ENCODE measurements at places on chromosomes 4 and X.

DNA sequence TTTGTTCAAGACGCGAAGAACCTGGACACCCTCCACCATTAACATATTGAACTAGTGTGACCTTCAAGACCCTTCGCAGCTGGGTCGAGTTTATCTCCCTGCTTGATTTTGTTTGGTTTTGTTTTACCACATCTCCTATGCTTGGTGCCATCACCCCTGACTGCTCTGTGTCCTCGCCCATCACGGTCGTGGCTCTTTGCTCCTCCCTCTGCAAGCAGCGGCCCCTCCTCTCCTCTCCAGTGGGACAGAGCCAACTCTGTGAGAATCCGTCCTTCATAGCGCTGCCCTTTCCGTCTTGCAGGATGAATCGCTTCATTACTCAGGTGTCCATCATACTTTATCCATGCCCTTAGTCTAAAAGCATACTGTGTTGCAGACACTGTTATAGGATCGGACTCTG is 9.1 kb upstream of the FAM149A start:
- DNase-seq: no peak

DNA sequence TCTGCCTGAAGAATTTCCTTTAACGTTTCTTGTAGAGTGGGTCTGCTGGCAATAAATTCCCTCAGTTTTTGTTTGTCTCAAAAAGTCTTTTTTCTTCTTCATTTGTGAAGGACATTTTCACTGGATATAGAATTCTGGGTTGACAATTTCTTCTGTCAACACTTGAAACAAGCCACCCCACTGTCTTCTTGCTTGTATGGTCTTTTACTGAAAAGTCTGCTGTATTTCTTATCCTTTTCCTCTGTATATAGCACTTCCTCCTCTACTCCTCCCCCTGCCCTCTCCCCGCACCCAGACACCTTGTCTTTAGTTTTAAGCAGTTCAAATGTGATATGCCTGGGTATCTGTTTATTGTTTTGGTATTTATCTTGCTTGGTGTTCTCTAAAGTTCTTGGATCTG is 23.3 kb downstream of the SLC9A7 start:
- no peak for DNase-seq

DNA sequence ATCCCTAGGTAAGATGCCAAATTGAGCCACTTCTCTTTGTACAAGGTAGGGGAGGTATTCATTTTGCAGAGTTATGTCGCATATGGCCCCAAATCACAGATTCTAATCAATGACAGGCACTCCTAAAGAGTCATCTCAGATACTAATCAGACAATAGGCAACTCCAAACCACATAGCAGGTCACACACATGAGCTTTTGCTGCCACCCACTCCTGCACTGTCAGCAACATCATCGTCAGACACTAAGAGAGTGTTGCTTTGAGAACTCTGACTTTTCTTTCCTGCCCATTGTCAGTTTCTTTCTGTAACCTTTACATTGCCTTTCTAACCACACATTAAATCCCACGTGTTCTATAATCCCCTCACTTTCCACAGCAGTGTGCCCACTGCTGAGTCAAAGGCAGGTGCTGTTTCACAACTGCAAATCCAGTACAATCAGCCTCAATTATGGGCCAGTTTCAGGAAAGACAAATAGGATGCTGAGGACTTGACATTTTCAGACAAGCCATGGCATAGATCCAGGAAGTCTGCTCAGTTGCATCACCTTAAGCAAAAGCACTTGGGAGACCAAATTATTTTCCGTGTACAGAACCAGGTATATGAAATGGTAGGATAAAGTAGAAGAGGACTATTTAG is 23.5 kb downstream of the TMEM31 start:
- no peak for DNase-seq

DNA sequence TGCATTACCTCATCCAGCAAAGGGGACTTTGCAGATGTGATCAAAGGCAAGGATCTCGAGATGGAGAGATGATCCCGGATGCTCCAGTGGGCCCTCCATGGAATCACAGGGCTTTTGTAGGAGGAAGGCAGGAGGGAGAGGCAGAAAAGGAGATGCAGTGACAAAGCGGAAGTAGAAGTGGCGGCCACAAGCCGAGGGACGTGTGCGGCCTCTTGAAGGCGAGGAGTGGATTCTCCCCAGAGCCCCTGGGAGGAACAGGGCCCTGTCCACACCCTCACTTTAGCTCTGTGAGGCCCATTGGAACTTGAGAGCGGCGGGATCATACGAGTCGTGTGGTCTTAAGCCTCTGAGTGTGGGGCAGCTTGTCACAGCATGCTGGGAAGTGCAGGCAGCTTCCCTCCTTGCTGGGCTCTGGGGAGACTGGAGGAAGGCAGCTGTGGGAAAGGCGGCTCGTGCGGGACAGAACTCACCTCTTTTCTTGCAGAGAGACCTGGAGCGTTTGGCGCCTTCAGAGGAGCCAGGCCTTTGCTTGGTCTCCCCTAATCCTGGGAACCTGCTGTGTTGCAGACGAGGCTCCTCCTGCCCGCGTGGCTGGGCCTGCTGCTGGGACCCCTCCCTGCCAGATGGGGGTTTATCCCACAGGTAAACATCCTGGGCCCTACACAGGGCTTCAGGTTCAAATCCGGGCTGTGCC is 10.2 kb downstream of the SH3TC1 start:
- no peak for DNase-seq

DNA sequence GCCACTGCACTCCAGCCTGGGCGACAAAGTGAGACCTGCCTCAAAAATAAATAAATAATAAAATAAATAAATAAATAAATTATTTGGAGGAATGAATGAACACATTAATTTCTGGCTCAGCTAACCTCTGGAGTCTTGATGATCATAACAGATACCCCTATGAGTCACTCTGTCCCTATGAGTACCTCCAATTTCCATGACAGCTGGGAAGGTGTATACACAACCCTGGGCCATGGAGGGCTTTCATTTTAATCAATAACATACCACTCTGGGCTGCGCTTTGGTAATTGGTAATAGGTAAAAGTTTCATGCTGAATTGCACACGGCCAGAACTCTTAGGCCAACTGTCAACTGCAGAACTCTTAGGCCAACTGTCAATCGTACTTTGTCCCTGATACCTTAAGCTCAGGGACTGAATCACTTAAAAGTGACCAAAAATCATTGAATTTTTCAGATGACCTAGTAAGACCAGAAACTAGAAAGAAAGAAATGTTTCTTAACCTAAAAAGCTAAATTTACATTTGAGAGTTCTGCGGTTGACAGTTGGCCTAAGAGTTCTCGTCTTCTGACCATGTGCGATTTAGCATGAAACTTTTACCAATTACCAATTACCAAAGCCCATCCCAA is 112.4 kb downstream of the ATP11C start:
- DNase-seq: no peak

- no peak for DNase-seq
Measured at GRCh38 chr4:99578714-99579113, 4.1 kb downstream of the MTTP start.
